HFFc6 (cell line): ENCODE measurements at places on chromosomes 6 and 20.

- no peak for DNase-seq
These were observed 10.9 kb upstream of the F13A1 start for GRCh38 chr6:6331393-6331792.

GRCh38 chr6:44138717-44139350, 11.5 kb downstream of the TMEM63B start:
- no peak for DNase-seq

GRCh38 chr6:43522547-43523261, 5.8 kb downstream of the POLR1C start:
- no peak for DNase-seq

DNA sequence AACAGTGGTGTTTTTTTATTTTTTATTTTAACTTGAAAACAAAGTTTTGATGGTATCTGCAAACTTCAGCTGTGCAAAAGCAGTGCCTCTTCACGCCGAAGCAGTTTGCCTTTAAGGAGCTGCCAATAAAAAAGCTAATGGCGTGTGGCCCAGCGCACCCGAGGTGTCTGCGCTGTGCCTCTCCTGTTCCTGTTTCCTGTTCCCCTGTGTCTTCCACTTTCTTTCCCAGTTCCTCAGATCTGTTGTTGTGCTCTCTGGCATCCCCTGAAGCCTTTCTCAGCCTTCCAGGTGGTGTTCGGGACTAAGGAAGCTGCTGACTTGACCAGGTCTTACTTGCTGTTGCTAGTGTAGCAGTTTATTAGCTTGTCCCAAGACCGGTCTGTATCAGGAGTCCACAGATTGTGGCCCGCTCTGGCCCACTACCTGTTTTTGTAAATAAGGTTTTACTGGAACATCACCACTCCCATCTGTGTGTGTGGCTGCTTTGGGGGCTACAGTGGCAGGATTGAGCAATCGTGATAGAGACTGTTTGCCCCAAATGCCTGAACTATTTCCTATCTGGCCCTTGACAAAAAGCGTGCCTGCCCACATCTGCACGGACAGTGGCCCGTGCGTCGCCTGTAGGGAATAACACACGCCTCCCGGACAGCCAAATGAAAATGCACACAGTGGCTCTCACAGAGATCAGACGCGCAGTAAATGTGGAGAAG, 178.3 kb downstream of the TMEM242 start:
- DNase-seq: no peak

- DNase-seq: no peak
These were observed 441.1 kb downstream of the HAO1 start for GRCh38 chr20:7499201-7499600.

DNA sequence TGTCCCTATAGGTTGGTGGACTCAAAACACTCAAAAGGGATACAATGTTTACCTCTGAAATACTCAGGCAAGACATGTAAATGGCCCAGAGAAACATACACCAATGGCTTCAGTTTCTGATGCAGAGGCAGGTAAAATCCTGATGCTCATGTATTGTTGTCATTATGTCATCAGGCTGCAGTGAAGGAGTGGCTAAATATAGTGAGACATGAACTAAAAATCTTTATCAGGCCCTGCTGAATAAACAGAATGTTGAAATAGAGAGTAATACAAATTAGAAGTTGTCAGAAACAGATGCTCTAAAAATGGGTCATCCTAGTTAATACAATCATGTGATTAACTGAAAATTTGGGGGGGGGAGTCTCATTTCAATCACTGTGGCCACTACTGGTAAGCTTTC, 20.4 kb downstream of the PTPRK start:
- DNase-seq: no peak

DNA sequence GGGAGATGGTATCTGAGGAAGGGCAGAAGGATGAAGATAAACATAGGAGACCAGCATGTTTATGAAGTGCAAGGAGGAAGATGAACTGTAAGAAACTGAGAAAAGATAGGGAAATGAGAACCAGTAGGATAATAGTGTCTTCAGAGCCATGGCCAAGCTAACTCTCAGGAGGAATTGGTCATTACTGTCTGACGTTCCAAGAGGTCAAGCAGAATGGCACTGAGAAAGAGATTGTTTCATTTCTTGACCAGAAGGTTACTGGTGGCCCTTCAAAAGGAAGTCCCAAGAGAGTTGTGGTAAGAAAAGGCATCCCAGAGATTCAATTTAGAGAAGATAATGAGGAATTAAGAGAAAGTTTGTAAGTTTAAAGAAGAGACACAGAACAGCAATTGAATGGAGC, 47.5 kb downstream of the EYA4 start:
- DNase-seq: no peak

GRCh38 chr6:111541682-111542065, 58.7 kb upstream of the REV3L start:
- no peak for DNase-seq

DNA sequence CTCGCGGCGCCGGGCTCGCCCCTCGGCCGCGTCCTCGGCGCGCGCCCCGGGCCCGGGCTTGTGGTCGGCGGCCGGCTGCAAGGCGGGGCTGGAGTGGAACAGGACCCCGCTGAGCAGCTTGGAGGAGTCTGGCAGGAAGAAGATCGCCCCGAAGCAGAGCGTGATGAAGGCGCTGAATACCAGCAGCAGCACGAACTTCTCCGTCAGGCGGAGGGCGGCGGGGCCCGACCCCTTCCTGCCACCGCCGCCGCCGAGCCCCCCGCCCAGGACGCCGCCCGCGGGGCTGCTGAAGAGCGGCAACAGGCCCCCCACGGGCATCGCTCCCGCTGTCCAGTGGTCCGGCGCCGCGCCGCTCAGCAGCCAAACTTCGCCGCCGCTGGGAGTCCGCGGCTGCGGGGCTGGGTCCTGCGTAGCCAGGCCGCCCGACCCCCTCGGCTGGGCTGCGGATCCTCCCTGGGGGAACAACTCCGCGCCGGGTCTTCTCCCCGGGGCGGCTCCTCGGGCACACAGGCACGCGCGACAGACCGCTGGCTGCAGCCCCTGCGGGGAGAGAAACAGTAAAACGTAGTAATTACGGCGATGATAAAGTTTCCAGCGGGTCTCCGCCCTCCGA, 707 bp downstream of the MAN1A1 start:
- DNase-seq: no peak

GRCh38 chr6:44386929-44387345, 569 bp upstream of the CDC5L start:
- DNase-seq: peak; percentile 37

DNA sequence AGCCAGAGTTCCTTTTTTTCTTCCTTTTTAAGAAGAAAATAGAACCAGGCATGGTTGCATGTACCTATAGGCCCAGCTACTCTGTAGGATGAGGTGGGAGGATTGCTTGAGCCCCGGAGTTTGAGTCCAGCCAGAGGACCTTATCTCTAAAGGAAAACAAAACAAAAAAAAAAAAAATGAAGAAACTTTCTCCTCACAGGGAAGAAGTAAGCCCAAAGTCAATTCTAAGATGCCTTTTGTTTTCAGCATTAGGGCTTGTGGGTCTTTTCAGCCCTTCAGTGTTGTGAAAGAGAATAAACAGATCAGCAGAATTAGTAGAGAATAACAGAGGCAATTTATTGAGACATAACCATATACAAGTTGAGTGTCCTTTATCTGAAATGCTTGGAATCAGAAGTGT, 26.8 kb downstream of the ZNF451 start:
- DNase-seq: no peak

- DNase-seq: no peak
These were observed 217.1 kb upstream of the MAP3K7 start for GRCh38 chr6:90803956-90804355.

DNA sequence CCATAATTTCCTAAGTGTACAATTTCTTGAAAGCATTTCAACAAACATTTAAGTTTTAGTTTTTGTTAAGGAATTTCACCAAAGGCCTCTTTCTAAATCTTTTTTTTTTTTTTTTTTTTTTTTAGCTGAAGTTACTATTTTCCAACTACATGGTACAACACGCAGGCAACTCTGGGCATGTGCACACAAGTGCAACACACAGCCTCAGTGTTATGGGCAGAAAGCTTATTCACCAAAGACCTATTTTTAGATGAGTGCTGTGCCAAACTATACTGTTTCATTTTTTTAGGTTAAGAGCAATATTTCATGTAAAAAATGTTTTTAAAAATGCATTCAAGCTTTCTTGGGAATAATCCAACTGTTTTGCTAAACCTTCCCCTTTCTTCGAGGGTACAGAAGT, 42.0 kb upstream of the MAP3K4 start:
- no peak for DNase-seq

DNA sequence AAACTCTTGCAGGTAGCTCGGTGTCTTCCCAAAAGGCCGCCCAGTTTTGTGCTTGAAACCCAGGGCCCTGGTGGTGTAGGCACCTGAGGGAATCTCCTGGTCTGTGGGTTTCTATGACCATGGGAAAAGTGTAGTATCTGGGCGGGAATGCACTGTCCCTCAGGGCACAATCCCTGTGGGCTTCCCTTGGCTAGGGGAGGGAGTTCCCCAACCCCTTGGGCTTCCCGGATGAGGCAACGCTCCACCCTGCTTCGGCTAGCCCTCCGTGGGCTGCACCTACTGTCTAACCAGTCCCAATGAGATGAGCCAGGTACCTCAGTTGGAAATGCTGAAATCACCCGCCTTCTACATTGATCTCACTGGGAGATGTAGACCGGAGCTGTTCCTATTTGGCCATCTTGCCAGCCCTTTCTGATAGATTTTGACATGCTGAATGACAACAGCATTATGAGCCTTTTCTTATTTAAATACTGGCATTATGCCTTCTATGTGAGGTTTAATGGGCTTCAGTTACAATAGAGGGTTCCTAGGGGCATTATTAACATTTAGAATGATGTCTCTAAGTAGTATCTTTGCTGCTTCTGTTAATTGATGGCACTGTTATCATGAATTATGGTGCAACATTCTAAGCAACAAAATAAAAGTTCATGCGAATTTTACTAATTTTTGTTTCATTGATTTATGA, 133.7 kb upstream of the FLRT3 start:
- DNase-seq: no peak

- DNase-seq: no peak
These were observed 111.4 kb downstream of the CDH26 start for GRCh38 chr20:60069656-60070055.

DNA sequence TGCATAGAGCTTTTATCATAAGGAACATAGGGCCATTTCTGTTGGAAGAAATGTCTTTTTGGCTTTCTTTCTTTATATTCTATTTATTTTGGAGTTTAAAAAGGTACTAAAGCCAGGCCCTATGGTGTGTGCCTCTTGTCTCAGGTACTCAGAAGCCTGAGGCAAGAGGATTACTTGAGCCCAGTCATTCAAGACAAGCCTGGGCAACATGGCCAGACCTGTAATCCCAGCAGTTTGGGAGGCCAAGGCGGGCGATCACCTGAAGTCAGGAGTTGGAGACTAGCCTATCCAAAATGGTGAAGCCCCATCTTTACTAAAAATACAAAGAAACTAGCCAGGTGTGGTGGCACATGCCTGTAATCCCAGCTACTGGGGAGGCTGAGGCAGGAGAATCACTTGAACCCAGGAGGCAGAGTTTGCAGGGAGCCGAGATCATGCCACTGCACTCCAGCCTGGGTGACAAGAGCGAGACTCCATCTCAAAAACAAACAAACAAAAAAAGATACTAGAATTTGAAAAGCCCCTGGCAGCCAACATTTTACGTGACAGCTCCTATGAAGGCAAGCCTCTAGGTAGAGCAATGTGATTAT, 80.0 kb downstream of the CBFA2T2 start:
- DNase-seq: no peak

DNA sequence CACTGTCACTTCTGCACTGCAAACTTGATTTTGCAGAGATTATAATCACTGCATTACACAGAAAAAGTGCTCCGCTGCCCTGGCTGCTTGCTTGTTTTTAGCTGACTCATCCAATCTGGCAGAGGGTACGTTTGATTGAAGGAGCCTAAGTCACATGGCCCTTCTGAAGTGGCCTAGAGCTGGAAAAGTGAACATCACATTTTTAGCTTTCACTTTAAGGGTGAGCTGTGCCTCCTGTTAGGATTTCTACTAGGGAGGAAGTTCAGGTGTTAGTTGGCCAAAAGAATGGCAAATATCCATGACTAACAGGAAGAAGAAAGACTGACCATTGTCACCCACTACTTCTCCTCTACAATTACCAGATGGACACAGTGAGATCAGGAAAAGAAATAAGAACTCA, 889.1 kb upstream of the MAP3K7 start:
- no peak for DNase-seq

- DNase-seq: no peak
These were observed 161.1 kb downstream of the DLL1 start for GRCh38 chr6:170129691-170130171.

- no peak for DNase-seq
These were observed 408.7 kb downstream of the MMUT start for GRCh38 chr6:49054311-49054710.

GRCh38 chr20:61754976-61755778, 310.5 kb downstream of the TAF4 start:
- DNase-seq: no peak

DNA sequence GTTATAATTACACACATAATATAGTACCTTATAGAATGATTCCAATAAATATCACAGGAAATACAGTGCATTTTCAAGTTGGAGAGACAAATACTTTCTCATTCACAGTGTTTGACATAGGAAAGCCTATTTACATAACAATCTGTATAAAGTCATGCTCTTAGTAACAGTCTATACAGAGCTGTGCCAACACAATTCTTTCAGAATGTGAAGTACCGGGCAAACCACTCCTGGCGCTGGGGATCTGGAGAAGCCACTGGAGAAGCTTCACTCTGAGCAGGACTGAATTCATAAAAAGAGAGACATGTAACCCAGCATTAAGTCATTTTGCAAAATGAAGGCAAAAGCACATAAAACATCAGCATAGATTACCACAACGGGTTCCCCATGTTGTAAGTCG, 24.9 kb upstream of the MCM9 start:
- no peak for DNase-seq

DNA sequence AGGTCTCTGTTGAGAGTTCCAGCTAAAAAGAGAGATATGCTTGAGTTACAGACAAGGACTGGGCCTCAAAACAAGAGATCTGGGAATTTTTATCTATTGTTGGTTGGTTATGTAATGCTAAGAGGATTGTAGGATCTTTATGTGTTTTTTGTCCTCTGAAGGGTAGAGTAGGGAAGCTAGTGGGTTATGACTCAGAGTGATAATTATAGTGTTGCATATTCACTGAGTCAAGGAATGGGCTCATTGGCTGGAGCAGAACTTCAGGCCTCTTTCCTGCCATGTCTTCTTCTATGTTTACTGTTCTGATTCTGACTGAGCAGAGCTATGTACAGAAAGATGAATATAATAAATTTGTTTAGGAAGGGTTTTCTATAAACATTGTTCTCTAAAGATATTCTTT, 66.1 kb upstream of the NOX3 start:
- DNase-seq: no peak

GRCh38 chr6:52664186-52664990, 6.5 kb upstream of the TMEM14A start:
- peak; percentile 97 for DNase-seq
